DMS 273 treated with DMSO at 0.1 percent for 48 hours (cell line): ENCODE measurements at places on chromosomes 3 and 15.
A peak's percentile ranks its signal among the peaks of the same experiment; 100 is the strongest.

DNA sequence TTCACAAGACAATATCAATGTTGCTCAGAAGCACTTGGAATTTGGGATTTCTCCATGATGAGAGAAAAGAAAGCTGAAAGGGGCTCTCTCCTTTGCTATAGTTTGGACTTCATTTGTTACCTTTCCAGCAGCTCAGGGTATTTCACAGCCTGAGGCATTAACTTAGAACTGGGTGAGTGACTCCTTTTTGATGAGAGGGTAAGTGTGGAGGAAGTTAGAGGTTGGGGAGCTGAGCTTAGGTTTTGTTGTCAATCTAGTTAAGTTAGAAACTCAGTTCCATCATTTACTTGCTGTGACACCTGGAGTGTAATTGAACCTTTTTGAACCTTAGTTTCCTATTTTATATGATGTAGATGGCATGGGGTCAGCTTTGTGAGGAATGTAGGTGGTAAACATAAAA lies 359.1 kb downstream of the PDCD6IP start:
- DNase-seq: no peak

- DNase-seq: no peak
Observed at GRCh38 chr3:59553076-59553475, 503.3 kb upstream of the CFAP20DC start.

DNA sequence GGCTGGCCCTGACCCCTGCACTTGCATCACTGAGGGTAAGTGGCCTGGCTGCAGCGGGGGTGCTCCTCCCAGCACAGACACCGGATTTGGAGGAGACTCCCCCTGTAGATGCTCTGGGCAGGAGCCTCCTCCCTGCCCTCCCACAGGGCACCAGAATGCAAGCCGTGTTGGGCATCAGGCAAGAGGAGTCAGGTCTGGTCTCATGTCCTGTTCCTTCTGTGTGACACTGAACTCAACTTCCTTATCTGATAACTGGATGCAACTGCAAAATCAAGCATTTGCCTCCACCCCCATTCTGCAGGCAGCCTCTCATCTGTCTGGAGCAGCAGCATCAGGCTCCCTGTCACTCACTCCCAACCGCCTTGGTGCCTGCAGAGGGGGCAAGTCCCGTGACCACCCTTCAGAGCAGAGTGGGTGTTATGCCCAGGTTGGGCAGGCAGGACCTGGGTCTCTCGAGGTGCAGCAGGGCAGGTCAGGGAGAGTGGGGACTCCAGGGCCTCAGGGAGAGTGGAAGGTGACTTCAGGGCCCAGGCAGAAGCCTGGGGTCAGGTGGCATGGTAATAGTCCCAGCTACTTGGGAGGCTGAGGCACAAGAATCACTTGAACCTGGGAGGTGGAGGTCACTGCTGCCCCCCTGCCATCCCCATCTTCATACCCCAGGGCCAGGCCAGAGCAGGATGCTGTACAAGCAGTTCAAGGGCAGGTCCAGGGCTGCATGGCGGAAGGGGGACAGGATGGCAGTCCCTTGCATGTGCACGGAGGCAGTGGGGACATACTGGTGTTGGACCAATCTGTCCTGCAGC lies 10.5 kb upstream of the RPL29 start:
- no peak for DNase-seq

DNA sequence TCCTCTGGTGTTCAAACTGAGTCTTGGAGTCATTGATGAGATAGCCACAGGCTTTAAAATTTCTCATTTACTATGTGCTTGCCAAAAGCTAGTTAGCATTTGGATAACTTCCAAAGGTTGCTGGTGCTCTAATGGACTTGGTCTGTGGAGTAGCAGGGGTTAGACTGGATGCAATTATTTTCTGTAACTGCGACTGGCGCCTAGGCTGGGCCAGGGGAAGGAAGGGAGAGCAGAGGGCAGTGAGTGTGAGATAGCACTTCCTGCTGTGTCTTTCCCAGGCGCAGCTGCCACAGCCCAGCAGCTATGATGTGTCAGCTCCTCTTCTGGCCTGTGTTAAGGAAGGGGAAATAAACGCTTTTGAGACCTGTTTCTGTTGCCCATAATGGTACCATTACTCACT lies 98.6 kb downstream of the MYRIP start:
- no peak for DNase-seq

DNA sequence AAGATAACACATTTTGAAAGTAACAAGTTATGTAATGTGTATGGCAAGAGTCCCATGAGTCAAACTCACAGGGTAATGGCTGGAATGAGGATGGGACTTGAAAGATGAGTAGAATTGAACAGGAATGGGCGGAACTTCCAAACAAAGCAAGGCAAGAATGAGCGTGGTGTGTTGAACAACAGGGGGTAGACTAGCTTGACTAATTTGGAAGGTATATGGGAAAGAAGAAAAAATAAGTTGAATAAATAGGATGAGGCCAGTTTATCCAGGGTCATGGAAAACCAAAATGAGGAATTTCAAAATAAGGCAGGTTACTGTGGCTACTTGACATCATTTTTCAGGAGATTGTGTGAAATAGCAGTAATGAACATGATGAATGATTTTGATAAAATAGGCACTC lies 2.5 kb upstream of the DPH6 start:
- DNase-seq: no peak

DNA sequence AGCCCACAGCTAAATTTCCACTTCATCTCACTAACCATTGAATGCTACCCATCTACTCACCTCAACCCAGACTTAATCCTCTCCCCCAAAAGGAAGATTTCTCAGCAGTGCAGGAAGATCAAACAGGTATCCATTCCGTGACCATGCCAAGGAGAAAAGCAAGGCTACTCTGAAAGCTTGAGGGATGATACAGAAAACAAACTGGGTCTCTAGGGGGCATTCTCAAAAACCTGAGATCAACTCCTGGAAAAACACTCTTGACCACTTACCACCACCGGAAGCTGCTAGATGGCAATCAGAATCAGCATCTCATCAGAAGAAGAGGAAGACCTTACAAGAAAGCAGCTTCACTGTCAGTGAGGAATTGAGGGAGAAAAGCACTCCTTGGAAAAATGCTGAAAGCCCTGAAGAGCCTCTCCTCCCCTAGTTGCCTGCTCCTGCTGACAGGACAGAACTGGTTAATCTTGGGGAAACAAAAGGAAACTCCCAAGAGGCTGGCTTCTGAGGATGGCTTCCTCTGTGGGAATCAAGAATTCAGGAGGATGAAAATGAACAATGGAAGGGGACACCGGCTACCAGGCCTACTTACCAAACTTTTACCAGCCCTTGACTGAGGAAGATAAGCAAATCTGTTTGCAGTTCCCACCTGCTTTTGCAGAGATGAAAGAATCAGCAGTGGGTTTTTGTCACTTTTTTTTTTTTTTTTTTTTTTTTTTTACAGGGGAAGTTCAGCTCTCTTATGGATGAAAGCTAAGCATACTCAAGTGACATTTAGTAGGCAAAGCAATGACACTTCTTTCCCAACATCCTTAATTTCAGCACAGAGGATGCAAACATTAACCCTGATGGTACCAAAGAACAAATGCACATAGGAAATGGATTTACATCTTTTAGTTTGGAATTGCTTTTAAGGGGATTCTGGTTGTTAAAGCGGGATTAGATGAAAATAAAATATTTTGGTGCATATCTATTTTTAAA lies at the start of gene ATP8B4:
TSS of gene ATP8B4 (minus strand) at position 171 of the 978 bp plus-strand sequence. CDS start 12,267 bp downstream, outside the sequence.
- DNase-seq: no peak

DNA sequence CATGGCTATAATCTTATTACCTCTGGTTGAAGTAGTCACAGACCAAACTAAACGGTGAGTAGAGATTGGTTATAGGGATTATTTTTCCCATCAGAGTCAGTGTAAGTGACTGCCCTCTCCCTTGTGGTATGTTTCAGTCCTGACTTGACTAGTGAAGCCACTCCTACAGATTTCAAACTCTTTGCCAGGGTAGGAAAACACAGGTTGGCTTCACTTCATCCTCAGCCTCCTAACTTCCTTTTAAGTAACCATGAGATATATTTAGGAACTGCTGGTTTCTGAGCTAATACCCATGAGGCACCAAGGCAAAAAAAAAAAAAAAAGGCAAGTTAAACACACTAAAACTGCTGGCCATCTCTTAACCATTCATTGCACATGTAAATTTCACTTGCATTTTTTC lies 349.2 kb upstream of the MCTP2 start:
- no peak for DNase-seq

DNA sequence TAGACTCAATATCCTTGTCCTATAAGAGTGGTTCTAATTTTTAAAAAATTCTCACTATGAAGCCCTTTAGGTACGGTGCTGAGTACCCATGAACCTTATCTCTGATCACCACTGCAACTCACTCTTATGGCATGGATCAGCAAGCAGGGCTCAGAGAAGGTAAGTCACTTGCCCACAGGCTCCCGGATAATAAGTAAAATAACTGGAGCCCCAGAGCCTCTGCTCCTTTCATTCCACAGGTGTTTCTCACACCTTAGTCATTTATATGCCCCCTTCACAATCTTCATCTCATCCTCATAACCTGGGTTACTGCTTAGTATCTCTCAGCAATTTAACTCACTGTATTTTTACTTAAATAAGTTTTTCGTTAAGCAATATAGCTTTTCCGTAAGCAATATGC lies 28.4 kb upstream of the AKAP13 start:
- DNase-seq: no peak

GRCh38 chr3:41682996-41683395 lies 278.9 kb downstream of the ULK4 start:
- no peak for DNase-seq

- DNase-seq: peak; percentile 81
Observed at GRCh38 chr3:145094355-145094941, 1066.5 kb downstream of the PLOD2 start.

DNA sequence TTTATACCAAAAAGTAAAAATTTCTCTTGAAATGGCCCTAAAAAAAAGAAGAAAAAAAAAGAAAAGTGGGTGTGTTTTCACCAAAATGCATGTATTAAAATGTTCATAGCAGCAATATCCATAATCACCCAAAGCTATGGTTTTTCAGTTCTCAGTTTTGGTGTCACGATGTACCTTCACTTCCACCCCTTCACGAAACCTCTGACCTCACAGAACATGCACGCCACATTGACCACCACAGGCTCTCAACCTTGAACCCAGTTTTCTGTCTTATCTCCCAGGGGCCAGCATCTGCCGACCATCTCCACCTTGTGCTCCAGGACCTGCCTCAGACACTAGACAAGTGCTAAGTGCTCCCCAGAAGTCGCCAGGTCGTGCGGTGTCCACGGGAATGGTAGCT lies 30.4 kb downstream of the COLQ start:
- no peak for DNase-seq

- no peak for DNase-seq
Observed at GRCh38 chr3:167084545-167084944, 295.6 kb downstream of the ZBBX start.

GRCh38 chr15:27899583-27900285 lies 199.4 kb downstream of the OCA2 start:
- DNase-seq: no peak

GRCh38 chr15:38991126-38991525 lies 426.5 kb upstream of the RASGRP1 start:
- no peak for DNase-seq

DNA sequence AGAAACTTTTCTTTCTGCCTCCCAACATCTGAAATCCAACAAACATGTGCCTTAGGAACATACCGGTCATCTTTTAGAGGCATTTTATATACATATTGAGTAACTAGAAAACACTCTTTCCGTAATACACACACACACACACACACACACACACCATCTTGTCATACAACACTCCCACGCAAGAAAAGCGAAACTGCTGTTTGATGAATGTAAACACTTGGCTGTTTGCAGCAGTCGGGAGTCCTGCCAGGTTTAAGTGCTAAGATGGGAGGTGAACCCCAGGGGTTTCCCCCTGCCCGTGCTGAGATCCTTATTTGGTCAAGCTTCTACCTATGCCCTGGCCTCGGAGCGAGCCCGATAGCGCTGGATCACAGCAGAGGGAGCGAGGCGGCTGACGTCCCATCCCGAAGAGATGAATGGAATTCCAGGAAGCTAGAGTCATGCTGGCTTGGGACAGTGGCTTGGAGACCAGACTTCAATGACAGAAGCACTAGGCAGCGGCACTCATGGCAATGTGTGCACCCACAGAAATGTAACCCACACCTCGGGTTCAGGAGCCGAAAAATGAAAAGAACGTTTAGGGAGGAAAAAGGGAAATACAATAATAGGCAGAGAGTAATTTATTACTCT lies 1.3 kb upstream of the THBS1 start:
- DNase-seq: no peak

- DNase-seq: no peak
Observed at GRCh38 chr15:59148153-59148833, 43.3 kb downstream of the CCNB2 start.

- no peak for DNase-seq
Observed at GRCh38 chr3:152350139-152350538, 81.4 kb downstream of the MBNL1 start.

DNA sequence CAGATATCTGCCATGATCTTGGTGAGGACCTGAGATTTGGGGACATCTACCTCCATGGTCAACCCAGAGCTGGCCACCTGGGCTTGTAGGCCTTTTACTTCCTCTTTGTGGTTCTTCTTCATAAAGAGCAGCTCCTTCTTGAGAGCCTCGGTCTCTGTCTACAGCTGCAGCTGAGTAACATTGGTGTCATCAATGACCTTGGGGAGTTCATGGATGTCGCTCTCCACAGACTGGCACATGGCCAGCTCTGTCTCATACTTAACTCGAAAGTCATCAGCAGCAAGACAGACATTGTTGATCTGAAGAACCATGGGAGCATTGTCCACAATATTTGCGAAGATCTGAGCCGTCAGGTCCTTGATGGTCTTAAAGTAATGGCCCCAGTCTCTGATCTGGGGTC lies 15.7 kb upstream of the RASA2 start:
- no peak for DNase-seq
